ENCODE measurements at places on chromosomes 1 and 21.

DNA sequence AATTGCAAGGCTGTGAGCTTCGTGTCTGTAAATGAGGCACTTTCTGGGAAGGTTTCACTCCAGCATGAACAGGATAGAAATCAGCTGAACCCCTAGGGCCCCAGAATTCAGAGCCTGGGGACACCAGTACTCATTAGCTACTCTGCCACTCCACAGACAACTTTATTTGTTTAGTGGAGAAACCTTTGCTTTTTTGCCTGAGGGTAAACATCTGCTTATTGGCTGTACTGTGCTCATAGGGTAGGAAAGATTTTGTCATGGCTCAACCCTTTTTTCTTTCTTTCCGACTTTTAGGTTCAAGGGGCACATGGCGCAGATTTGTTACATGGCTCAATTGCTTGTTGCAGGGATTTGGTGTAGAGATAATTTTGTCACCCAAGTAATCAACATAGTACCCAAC lies 138.4 kb upstream of the BACE2 start:
- no peak for DNase-seq

GRCh38 chr1:77513839-77514763 lies 168.4 kb downstream of the ZZZ3 start:
- peak; percentile 72 for DNase-seq

DNA sequence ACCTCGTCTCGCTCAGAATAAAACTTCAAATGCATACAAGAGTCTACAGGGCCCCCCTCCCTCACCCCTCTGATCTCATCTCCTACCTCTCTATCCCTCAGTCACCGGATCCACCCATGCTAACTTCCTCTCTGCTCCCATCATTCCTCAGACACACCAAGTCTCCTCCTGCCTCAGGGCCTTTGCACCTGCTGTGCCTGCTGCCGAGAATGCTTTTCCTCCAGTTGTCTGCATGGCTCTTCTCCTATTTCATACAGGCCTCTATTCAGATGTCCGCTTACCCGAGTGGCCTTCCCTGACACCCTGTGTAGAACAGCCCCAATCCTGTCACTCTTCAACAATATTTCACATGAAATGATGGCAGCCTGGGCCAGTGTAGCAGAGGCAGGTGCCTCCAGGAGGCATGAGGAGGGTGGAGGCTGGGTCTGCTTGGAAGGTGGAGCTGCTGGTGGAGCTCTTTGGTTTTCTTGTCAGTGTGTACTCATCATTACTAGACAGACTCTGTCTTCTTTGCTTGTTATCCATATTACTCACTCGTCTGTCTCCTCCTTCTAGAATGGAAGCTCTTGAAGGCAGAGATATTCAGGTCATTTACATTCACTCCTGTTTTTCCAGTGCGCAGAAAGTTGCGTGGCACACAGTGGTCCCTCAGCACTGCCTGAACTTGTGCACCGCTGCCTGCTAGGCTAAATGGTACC lies 4.2 kb downstream of the SH2D2A start:
- no peak for DNase-seq

DNA sequence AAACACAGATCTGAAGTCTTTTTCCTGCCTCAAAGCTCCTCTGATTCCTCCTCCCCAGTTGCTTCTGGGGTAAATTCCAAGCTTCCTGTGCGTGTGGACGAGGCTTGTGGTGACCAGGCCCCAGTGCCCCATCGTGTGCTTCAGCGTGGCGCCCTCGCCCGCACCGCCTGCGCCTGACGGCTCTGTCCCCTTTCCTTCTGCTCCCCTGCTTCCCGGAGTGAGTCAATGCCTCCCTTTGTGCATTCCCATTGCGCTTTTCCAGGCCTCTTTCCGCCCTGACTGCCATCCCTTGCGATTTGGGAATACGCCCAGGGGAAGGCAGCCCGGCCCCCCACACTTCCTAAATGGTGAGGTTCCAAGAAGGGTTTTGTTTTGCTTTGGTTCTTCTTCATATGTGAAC lies 36.3 kb downstream of the FAAP20 start:
- DNase-seq: no peak

DNA sequence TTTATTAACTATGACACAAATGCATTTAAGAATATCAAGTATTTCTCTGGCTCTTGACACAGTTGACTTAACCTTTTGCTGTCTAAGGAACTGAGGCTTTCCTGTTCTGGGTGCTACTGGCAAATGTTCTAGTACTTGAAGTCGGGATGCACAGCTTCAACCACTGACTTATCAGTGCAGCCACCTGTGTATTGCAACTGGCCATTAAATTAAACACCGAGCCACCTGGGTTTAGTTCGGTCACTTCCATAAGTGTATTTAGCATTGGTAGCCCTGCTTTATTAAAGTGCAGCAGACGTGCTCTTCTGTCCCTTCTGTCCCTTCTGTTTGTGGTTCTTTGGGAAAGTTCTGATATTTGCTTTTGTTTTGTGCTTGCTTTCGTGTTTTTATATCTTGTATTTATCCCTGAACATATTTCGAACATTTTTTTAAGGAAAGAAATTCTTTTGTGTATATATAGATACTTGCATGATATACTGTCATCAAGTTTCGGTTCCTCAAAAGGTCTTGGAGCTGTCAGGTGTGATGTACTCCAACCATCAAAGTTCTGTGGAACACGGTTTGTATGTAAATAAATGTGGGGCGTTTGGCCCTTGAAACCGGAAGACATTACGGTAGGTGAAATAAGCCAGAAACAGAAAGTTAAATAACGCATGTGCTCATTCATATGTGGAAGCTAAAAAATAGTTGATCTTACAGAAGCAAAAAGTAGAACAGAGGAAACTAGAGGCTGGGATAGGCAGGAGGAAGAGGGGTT lies 297.9 kb upstream of the GREM2 start:
- DNase-seq: no peak

DNA sequence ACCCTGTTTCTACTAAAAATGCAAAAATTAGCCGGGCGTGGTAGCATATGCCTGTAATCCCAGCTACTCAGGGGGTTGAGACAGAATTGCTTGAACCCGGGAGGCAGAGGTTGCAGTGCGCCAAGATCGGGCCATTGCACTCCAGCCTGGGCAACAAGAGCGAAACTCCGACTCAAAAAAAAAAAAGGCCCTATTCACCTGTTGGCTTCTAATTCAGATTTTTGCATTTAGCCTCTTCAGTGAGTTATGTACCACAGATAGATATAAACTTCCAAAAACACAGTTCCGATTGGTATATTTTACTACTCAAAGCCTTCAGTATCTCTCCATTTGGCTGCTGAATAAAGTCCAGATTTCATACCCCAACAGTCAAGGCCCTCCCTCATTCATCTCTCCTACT lies 42.7 kb downstream of the POU2F1 start:
- DNase-seq: no peak

GRCh38 chr1:110186558-110186957 lies 23.6 kb upstream of the KCNC4 start:
- DNase-seq: no peak

GRCh38 chr1:234631721-234632125 lies 21.7 kb upstream of the IRF2BP2 start:
- DNase-seq: no peak

- no peak for DNase-seq
These were observed 14.5 kb upstream of the RNF187 start for GRCh38 chr1:228472655-228473054.

GRCh38 chr1:33180226-33180910 lies 1.5 kb downstream of the TRIM62 start:
- DNase-seq: no peak
